DMS 273 treated with DMSO at 0.1 percent for 48 hours (cell line): ENCODE measurements at places on chromosomes 3 and 15.
A peak's percentile ranks its signal among the peaks of the same experiment; 100 is the strongest.

DNA sequence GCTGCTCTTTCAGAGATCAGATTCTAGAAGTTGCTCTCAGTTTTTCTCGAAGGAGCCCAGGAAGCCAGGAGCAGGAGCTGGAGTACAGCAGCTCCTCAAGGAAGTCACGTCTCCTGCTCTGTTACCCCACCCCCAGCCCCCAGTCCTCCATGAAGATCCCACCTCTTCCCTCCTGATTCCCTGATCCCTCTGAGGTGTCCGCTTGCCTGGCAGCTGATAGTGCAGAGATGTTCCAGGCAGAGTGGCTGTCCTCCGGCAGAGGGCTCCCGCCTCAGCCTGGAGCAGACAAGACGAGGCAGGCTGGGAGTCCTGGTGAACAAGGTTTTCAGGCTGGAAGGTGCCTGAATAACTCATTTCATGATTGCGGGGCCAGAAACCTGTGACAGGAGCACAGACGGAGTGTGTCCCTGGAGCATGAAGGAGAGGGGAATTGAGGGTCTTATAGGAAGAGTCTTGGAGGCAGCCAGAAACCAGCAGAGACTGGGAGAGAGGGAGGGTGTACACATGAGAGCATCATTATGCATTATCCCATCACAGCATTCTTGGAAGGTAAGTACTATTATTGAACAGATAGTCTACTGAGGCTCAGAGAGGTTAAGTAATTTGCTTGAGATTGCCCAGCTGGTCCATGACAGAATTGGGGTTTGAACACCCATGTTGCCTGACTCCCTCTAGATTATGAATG, 1.2 kb downstream of the HRH1 start:
- no peak for DNase-seq

DNA sequence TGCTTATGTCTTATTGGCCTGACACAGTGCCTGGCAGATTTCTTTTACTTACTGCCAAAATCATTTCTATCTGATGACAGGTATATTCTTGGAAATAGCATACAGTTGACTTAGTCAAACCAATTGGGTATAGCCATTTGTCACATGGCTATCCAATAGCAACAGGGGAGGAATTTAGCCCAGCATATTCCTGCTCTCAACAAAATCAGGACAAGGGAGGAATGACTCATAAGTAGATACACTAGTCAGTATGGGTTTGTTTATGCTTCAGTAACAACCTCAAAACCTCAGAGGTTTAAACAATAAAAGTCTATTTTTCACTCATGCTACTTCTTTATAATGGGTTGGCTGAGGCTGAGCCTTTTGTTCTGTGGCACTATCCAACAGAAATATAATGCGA, 38.0 kb upstream of the VILL start:
- no peak for DNase-seq

- no peak for DNase-seq
These were observed 19.3 kb upstream of the TMEM42 start for GRCh38 chr3:44842376-44842775.

GRCh38 chr15:75695634-75696310, 16.9 kb downstream of the CSPG4 start:
- DNase-seq = no peak

DNA sequence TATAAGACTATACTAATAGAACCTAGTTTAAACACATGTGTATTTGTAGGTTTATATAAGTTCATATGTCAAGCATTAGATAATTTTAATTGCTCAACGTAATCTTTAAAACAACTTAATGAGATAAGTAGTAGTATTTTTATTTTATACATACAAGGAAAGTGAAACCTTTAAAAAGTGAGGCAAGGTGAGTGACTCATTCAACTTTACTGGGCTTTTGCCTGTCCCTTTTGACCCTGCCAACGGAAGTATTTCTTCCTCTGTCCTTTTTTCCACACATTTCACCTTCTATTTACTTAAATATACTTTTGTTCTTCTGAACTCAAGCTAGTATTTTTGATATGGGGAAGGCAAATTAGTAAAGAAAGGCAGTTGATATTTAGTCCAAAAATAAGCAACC, 78.5 kb downstream of the KBTBD8 start:
- DNase-seq = no peak

GRCh38 chr3:157248590-157249422, 88.9 kb upstream of the CCNL1 start:
- peak; percentile 53 for DNase-seq

- no peak for DNase-seq
These were observed 142.7 kb upstream of the TMCO5A start for GRCh38 chr15:37791693-37792092.

GRCh38 chr3:99541181-99541580, 97.2 kb upstream of the COL8A1 start:
- no peak for DNase-seq

DNA sequence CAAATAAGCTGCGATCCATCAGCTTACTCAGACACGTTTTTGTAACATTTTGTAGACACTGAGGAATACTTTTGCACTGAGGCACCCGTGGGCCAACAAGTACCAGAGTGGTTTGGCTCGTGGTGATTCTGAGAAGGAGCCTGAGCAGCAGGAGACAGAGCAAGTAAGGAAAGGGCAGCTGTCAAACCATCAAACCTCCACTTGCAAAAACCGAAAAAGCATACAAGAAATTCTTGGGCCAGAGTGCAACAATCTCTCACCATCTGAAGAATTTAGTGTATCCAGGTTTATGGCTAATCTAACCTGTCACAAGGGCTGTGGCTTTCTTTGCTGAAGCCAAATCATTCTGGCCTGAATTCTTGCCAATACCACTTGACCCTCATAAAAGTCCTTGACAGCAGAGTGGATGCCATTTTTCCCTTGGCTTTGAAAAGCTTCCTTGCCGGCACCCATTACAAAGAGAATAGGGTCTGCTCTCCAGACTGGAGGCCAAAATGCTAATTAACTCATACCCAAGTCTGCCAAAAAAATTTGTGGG, 56.7 kb downstream of the MYO1E start:
- DNase-seq = no peak

DNA sequence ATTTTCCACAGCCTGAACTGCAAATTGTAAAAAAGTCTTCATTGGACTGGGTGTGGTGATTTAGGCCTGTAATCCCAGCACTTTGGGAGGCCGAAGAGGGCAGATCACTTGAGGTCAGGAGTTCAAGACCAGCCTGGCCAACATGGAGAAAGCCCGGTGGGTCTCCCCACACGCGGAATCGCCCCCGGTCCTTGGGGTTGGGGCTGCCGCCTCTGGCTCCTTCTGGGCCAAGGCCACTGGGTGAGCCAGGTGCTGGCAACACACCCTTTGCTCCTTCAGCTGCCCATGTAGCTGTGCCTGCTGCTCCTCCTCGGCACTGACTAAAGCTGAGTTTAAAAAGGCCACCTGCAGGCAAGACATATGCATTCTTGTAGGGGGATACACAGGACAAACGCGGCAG, 9.4 kb upstream of the VPS33B start:
- no peak for DNase-seq

- DNase-seq = no peak
These were observed 238.7 kb downstream of the CPNE4 start for GRCh38 chr3:131796111-131796510.

DNA sequence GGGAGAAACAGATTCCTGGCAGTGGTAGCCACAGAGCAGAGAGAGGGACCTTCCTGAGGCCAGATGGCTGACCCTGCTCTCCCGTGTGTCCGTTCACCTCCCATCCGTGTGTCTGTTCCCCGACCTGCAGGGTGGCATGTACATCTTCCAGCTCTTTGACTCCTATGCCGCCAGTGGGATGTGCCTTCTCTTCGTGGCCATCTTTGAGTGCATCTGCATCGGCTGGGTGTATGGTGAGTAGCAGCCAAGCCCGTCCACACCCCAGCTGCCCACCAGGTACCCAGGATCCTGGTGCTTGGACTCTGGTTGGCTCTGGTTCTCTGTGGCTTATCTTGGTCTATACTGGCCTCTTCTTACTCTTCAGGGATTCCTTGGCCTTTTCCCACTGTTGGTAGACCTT, 59.5 kb upstream of the SLC6A1 start:
- DNase-seq = no peak
